ENCODE measurements at places on chromosomes 13 and 19.
A peak's percentile ranks its signal among the peaks of the same experiment; 100 is the strongest.

- DNase-seq, result no peak
Measured at GRCh38 chr19:1668486-1669270, 16.3 kb upstream of the TCF3 start.

DNA sequence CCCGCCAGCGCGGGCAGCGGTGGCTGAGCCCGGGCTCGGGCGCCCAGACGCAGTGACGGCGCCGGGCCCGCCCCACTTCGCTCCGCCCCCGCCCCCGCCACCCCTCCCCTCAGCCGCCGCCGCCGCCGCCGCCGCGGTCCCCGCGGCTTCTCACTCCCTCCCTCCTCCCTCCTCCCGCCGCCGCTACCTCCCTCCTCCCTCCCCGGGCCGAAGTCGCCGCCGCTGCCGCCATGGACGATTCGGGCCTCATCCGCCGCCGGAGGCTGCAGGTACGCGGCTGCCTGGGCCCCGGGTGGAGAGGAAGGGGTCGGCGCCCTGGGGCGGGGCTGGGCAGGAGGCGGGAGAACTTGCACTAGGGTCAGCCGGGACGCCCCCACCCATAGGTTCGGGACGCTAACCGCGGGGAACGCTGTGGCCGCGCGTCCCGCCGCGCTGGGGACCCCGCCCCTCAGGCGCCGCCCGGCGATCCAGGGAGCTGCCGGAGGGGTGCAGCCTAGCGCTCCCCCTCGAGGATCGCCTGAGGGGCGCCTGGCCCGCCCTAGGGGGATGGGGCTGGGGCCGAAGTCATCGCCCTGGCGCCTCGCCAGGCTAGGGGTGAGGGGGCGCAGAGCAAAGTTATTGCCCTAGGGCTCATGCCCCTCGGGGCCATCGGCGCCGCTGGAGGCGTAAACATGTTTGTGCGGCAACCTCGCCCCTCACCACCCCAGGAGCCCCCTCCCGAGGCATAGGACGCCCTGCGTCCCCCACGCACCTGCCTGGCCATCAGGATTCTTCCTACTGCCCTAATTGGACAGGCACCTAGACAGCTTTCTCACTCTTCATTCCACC lies 427 bp downstream of the RTBDN start:
- DNase-seq, result peak; percentile 35

DNA sequence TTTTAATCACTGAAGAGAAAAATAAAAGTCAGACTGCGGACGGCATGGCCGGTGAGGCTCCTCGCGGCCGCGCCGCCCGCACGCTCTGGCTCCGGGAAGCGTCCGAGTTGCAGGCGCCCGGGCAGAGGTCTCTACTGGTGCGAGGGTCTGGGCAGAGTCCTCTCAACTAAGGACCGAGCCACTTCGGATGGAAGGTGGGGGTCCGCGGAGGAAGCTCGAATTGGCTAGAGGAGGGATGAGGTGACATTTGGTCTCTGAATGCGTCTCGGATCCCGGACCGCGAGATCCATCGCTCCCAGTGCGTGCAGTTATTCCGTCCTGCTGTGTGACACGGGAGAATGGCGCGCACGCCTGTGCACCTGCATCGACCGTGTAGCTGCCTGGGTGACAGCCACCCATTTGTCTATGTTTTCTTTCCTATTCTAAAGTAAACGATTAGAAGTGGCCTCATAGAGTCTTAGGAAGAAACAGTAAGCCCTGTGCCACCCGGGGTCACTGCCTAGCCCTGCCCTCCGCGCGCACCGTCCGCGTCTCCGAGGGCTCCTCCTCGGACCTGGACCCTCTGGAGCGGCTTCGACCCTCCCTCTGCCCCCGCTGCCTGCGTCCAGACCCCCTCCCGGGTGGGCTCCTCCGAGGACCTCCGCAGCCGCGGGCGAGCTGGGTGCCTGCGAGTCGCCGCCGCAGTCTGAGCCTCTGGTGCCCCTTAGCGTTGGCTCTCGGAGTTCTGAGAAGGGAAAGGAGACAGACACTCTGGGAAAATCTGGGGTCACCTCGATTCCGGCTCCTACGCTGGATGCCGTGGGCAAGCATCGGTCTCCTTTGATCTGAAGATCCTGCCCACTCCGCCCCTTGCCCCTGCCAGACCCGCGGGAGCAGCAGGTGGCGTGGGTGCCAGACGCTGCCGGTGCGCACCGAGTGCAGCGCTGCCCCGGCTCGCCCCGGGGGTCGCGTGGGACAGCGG lies 347.4 kb downstream of the LIG4 start:
- DNase-seq, result no peak

- no peak for DNase-seq
Measured at GRCh38 chr13:20828539-20829364, 55.0 kb upstream of the EEF1AKMT1 start.

GRCh38 chr13:84399320-84400085 lies 517.2 kb upstream of the SLITRK1 start:
- no peak for DNase-seq

GRCh38 chr13:49652355-49653305 lies 24.3 kb downstream of the ARL11 start:
- no peak for DNase-seq

DNA sequence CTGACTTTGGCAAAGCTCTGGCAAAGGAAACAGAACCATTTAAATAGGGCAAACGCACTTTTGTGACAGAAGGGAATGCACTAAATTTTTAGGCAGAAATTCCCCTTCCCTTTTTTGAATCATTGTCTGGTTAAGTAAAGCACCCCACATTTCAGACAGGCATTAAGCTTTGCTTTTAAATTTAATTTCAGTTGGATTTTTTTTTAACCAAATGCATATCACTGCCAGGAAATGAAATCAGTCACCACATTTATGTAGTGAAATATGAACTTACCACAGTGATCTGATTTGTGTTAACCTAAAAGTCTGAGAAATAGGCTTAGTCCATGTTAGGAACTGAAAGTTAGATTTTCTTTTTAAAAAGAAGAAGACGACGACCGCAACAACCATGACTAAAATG lies 10.8 kb downstream of the GPR183 start:
- DNase-seq, result no peak

DNA sequence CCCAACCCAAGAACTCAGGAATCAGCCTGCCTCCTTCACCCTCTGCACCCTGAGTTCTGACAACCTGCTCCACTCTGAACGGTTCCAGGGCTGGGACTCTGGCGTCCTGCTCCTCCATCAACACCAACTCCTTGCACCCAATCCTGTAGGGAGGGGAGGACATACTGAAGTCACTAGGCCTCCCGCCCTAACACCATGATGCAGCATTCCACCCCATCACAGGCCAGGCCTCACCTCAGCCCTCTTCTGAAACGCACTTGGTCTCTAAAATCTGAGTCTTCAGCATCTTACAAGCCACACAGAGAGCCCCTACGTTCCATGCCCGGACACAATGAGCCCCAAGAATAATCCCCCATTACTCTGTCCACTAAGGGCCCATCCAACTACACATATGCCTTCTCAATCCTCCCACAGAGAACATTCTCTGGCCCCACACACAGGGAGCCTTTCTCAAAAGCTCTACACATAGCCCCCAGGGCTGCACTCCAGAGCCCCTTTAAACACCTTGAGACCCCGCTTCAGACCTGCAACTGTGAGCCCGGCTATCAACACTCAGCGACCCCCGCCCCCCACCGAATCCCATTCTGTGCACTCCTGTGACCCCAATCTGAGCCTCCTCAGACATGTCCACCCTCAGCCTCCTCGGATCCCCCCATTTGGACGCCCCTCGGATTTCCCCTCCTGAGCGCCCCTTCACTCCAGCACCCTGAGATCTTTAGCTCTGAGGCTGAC lies 567 bp downstream of the ALKBH6 start:
- no peak for DNase-seq

- peak; percentile 98 for DNase-seq
Measured at GRCh38 chr19:53867225-53868090, at the start of gene MYADM. MYADM (plus strand) TSS chr19:53867883; CDS start chr19:53873530, 5,647 bp downstream.

DNA sequence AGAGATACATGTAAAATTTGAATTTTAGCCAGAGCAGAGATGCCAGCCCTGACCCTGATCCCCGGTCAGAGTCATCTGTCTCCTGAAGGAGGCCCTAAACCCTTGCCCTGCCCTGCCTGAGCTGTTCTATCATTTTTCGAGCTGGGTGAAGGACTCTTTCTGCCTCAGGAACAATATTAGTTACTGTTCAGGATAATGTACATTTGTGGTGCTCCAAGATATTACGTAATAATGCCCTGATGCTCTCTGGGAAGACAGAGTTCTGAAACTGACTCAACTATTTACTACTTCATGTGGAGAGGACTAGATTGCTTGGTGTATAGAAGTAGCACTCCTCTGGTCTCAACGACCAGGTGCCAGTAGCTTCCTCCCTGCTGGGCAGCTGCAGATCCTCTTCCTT lies 37.9 kb upstream of the UBL3 start:
- no peak for DNase-seq

GRCh38 chr19:32676895-32677359 lies 1.3 kb downstream of the RGS9BP start:
- no peak for DNase-seq

DNA sequence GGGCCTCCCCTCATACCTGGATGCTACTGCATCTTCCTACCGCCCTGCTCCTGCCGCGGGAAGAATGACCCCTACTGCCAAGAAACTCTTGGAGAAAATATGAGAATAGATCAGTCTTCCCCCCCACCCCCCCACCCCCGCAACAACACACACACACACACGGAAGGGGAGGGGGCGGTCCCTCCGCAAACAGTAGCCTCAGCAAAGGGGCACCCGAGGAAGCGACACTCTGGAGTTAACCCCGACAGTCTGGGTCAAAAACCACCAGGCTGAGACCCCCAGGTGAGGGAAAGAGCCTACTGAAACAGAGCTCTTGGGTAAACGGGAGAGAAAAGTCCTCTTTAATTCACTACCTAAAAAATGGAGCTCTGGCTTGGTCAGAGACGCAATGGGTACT lies 1.2 kb downstream of the MED26 start:
- peak; percentile 10 for DNase-seq

GRCh38 chr19:57637379-57637778 lies 4.4 kb downstream of the ZNF211 start:
- no peak for DNase-seq

- DNase-seq, result no peak
Measured at GRCh38 chr13:44402899-44403445, 29.3 kb downstream of the SERP2 start.

DNA sequence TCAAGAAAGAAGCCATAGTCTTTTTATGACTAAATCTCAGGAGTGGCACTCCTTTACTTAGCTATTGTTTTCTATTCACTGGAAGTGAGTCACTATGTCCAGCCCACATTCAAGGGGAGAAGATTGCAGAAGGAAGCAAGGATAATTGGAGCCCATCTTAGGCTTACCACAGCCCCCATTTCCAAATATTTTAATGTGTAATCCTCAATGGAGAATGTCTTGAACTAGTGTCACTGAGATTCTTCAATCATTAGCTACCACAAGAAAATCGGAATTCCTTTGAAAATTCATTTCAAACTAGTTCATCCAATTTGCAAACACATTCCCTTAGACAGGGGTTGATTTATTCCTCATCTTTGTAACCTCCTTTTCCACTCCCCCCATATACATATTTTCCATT lies 84.7 kb downstream of the DLEU7 start:
- no peak for DNase-seq

- DNase-seq, result no peak
Measured at GRCh38 chr19:55683449-55684261, 8.6 kb downstream of the EPN1 start.

DNA sequence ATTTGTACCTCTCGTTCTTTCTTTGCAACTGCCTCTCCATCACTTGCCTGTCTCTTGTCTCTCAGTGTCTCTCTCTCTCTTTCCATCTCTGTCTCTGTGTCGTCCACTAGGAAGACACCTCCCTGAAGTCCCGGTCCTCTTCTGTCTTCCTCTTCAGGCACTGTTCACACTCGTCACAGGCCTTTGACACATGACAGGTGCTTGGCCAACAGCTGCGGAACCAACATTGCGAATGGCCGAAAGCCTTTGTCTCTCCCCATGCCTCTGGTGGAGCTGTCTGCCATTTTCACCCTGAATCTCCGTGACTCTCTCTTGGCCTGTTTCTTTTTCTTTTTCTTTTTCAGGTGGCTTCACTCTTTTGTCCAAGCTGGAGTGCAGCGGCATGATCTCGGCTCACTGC lies 2.8 kb downstream of the HIPK4 start:
- DNase-seq, result no peak

- DNase-seq, result no peak
Measured at GRCh38 chr13:68304286-68304893, 1074.3 kb upstream of the PCDH9 start.

DNA sequence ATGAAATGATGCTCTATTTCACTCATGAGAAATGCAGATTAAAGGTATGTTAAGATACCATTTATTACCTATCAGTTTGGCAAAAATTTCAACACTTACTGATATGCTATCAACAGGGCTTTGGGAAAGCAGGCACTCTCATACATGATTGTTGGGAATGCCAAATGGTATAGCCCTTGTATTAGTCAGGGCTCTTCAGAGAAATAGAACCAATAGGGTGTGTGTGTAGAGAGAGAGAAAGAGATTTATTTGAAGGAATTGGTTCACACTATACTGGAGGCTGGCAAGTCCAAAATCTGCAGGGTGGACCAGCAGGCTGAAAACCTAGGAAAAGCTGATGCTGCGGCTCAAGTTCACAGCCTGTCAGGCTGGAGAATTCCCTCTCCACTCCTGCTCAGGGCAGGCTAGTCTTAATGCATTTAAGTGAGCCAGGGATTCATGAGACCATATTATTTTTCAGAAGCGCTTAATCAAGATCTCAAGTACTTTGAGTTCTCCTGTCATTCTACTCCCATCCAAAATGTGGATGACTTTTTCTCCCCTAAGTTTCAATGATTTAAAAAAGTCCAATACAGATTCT lies 72.4 kb downstream of the NHLRC3 start:
- no peak for DNase-seq

DNA sequence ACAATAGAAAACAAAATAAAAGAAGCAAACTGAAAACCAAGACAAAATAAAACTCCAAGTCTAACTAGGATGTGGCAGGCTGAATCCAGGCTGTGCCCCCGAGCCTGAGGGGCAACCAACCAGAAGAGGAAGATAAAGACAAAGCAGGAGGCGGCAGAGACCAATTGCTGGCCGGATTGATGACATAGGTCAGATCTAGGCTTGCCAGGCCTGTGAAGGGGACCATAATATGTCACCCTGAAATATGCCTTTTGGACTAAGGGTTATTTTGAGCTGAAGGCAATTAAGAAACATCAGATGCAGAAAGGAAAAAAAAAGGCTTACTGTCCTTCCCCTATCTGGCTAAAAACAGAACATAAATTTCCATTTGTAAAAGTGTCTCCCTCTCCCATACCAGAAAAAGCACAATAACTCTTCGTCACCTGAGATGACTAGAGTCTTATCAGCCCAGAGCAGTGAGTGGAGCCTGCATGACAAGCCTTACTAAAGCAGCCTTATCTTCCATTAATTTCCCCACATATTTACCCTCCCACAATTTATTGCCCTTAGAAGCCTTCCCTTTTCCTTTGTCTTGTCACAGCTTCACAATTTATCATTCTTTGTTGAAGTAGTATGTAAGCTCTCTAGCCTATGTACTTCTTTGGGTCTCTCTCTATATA lies 22.8 kb downstream of the ATP8A2 start:
- no peak for DNase-seq

DNA sequence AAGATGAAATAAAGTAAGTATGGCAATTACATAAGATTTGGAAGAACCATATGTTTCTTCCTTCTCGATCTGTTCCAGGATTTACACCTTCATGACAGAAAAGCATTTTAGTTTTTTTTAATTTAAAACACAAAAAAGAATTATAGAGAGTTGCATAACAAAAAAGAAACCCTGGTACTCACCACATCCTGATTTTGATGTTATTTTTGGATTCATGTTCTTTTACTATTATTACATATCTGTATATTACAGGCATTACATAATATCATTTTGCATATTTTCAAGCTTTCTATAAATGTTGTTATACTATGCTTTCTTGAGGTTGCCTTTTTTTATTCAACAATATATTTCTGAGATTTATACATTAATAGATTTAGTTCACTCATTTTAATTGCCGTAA lies 6.7 kb upstream of the KATNAL1 start:
- no peak for DNase-seq
